ENCODE measurements at places on chromosomes 7 and 10.

GRCh38 chr10:14806318-14806717 is 31.5 kb downstream of the CDNF start:
- DNase-seq, result no peak

GRCh38 chr10:103512591-103513379 is 19.3 kb downstream of the NEURL1 start:
- DNase-seq, result no peak

DNA sequence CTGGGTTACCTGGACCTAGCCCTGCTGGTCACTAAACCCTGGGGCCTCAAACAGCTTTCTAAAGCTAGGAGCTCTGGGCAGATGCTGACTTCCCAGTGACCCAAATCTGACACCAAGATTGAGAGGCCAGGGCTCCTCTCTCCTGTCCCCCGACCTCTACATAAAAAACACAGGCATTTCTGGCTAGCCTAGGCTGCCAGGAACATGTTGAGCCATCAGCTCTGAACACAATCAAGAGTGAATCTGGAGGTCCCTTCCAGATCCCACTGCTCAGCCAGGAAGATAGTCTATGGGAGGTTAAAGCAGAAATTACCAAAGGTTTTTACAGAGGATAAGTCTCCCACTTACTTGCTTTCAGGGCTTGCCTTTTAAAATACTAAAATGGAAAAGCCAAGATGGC is 22.1 kb upstream of the PDE1C start:
- DNase-seq, result no peak

DNA sequence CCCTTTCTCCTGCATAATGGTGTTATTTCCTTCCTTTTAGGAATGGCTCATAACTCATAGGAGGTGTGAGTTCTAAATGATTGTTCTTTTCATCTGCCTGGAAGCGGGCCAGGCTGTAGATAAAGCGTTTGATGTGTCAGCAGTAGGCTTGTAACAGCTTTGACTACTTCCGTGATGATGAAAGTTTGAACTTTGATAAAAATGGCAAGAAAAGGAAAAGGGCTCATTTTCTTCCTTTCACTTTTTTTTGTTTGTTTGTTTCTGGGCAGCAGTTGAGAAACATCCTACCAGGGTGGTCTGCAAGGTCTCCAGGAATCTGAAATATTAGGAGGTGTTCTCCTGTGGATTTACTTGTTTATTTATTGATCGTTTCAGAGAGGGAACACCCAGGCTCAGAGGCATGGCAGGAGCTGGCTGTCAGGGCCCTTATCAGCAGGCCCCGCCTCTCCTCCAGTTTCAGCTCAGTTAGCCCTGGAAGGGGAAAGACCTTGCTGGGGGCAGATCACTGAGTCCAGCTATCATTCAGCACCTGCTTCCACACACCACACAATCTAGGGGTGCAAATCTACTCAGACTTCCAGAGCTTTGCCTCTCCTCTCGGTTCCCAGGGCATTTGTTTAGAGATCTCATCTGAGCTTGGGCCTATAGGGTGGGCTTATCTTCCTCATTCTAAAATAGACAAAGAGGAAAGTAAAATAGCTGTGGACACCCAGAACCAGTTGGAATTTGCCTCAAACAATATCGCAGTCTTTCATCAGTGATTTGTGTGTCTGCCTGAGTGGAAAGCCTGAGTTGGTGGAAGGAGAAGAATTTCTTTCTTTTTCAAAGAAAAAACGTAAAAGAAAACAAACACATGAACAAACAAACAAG is 130.9 kb downstream of the BMPER start:
- no peak for DNase-seq

- DNase-seq, result no peak
Measured at GRCh38 chr10:116785867-116786266, 43.5 kb upstream of the HSPA12A start.

DNA sequence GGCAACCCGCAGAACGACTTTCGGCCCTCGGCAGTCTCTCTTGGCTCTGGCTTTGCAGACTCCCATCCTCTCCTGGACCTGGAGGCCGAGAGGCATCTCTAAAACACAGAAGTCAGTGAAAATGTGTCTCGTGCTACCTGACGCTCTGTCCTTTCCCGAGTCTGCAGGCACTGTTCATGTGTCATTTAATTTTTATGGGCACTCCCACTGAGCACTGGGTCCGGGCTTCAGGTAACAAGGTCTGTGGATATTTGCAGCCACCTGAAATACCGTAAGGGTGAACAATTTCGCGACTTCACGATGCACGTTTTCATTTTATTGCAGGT is 96.8 kb downstream of the GLRX3 start:
- no peak for DNase-seq

DNA sequence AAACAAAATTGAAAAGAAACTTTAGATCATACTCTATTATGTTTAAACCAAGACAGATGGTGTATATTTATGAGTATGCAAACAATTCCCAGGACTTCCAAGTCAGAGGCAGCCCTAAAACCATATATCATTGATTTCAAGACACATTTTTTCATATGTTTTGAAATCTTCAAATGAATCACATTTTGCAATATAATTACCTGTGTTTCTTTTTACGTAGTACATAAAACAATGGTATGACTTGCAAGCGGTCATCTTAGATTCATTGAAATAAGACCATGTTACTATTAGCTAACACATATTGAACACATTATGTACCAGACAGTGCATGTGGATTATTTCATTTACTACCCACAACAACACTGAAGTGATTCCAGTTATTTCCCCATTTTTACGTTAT is 14.9 kb downstream of the SMURF1 start:
- DNase-seq, result no peak

DNA sequence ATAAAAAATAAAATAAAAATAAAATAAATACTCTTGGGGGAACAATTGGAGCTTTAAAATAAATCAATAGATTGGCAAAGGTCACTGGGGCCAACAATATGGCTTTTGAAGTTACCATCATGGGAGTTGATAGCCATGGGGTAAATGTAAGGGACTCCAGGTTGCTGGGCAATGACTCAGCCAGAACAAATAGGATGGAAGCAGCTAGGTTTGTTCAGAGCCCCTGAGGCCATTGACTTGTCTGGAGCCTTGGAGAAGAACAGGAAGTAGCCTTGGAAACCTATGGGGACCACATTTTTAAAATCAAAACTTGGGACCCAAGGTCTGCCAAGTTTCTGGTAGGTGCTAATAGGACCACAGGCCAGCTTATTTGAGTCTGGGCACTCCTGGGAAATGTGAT is 20.2 kb upstream of the FRA10AC1 start:
- no peak for DNase-seq

- DNase-seq, result no peak
Measured at GRCh38 chr7:127571741-127572505, 13.5 kb downstream of the GCC1 start.

GRCh38 chr10:70348228-70348850 is 34.1 kb downstream of the LRRC20 start:
- no peak for DNase-seq

GRCh38 chr10:71243756-71244395 is 31.5 kb downstream of the UNC5B start:
- DNase-seq, result no peak

DNA sequence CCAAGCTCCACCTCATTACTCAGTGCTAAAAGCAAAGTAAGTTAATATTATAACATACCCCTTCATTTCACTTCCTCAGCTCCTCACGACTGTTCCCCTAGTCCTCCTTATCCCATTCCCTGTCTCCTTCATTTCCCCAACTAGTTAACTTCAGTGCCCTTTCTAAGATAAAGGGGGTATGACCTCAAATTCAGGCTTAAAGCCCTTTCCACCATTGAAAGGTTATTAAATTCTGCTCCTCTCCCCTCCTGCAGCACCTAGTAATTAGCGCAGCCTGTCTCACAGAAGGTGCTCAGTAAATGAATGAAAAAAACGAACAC is 1.0 kb downstream of the CRPPA start:
- DNase-seq, result no peak

DNA sequence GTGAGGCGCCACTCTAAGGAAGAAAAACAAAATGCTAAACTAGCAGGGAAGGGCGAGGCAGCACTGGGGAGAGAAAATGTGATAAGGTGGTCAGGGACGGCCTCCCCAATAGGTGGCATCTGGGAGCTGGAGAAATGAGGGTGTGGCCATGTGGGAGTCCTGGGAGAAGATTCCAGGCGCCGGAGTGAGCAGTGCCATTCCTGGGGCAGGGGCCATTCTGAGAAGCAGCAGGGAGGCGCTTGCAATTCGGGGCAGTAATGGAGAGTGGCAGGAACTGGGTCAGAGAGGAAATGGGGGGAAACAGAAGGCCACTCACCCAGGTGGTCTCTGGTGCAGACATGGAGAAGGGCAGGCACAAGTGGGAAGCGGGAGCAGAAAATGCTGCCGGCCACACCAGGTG is 61.8 kb upstream of the LRRC18 start:
- DNase-seq, result no peak
